Smooth muscle cell of the brain vasculature (primary cell): ENCODE measurements at places on chromosomes 12 and 14.

DNA sequence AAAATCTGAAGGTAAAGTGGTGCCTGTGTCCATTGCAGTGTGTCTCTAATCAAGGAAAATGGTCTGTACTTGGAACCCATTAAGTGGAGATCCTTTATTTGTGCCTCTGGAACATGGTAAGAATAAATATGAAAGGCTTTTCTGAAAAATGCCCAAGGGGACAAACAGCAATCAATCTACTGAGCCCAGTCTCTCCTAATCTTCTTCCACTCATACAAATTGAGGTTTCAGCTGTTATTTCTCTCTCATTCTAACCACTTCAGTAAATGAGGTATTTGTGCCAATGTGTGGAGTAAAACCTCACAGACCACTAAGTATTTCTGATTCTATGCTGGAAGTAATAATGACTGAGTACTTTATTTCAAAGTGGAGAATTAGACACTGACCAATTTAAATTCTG lies 82.3 kb upstream of the ST8SIA1 start:
- no peak for DNase-seq

DNA sequence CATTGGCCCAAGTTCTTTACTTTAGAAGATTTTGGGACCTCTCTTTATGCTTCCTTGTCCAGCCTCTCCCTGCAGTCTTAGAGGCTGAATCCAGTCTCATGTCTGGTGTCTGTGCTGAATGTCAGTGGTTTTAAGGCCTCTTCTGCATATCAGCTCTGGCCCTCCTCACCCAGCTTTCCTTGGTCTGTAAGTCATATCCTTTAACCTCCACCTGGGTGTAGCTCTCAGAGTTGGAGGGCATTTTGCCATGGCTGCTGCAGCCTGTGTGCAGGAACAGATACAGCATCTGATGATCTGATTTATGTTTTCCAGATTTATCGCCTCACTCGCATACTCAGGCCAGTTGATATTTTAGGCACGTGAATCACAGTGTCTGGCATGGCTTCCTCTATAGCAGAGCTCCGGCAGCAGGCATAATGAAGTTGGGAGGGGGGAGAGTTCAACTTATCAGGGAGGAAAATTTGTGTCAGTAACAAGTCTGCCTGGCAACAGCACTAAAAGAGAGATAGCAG lies 335.0 kb downstream of the PCNX1 start:
- DNase-seq, result no peak

GRCh38 chr12:10372559-10372958 lies 17.3 kb downstream of the KLRK1 start:
- DNase-seq, result no peak

- DNase-seq, result no peak
These were observed 66.9 kb downstream of the HMGA2 start for GRCh38 chr12:65891219-65891618.

DNA sequence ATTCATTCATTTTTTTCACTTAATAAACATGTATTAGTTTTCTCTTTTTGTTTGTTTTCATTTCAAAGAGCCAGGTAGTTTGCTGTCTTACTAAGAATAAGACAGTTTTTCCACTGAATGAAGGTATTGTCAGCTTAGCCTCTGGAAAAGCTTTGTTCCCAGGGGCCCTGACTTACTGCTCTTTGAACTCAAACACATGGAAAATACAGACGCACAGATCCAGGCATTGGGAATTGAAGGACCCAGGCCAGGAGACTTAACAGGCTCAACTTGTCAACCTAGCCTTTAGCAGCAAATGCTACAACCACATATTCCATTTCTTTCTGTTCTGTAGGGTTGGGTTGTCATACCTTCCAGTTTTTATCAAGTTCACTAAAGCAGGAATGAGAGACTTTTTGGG lies 38.5 kb upstream of the SLCO1C1 start:
- no peak for DNase-seq

GRCh38 chr12:62712681-62713573 lies 222.0 kb downstream of the PPM1H start:
- DNase-seq, result no peak

- no peak for DNase-seq
These were observed 6.8 kb downstream of the YBX3 start for GRCh38 chr12:10716277-10716676.

DNA sequence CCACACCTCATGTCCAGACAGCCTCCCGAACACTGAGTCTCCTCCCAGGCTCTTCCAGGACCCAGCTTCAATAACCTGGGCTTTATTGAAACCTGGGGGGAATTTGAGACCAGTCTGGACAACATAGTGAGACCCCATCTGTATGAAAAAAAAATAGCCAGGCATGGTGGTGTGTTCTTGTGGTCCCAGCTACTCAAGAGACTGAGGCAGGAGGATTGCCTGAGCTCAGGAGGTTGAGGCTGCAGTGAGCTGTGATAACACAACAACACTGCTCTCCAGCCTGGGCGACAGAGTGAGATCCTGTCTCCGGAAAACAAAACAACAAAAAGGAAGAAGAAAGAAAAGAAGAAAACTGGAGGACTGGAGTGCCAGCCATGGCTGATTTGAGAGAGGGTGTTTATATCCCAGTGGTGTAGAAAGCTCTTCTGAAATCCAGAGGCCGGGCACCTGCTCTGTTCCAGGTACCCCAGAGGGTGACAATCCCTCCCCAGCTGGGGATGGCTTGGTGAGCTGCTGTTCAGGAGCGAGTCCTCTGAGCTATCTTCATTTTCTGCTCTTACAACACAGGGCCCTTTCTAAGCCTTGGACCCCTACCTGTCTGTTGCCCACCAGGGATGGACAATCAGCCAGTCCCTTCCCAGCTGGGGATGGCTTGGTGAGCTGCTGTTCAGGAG lies 6.0 kb upstream of the PGF start:
- DNase-seq, result no peak

DNA sequence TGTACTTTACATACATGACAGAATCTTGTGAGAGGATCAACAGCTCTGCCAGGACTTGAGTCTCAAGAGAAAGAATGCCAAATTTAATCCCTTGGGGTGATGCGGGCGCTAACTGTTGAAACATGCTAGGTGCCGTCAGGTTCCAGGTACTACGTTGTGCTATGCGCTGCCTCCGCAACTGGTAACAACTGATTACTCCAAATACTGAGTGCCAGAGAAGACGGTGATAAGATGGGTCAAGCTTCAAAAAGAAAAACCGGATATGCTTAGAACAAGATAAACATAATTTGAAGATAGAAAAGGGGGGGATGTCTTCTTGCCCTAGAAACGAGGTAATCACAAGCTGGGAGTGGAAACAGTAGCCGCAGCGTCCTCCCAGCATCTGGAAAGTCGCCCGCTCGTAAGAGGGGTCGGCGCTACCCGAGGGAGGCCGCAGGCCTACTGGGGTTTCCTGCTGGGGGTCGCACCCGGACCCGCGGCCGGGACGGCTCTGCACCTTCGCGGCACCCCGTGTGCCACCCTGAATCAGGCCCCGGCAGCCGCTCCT lies 678 bp downstream of the ZBTB25 start:
- DNase-seq, result no peak
